ENCODE measurements at places on chromosomes 3 and 15.

GRCh38 chr3:72270072-72270681 lies 485.2 kb upstream of the PROK2 start:
- peak; percentile 72 for DNase-seq

DNA sequence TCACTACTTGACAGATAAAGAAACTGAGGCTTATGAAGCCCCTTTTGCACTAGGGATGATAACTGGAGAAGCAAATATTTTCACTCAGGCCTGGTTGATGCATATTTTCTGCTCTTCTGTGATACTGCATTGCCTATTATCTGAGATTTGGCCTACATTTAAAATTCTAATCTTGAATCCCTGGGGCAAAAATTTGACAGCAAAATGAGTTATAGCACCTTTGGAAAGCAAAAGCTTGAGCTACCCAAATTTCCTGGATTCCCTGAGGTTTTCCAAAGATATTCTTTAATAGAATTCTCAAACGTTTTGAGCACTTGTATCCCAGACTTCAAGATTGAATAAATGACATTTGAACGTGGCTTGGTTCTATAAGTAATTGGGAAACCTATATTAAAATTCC lies 86.1 kb downstream of the NAALADL2 start:
- DNase-seq: no peak

DNA sequence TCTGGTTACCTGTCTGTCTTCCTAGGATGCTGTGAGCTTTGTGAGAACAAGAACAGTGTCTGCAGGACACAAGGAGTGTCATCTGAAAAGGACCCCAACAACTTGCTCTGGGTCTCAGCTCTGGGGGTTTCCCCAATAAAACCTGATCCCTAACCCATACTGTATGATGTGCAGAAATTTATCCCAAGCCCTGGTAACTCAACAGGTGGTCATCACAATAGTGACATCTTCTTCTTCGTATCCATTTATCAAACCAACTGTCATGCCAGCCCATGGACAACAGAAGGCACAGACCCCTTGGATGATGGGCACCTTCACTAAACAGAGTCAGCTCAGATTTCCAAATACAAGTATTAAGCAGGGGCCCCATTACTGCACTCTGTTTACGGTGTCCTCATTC lies 127.5 kb downstream of the UACA start:
- no peak for DNase-seq

- DNase-seq: no peak
Measured at GRCh38 chr3:154794814-154795445, 285.2 kb upstream of the MME start.

GRCh38 chr3:63909431-63909830 lies 2.8 kb downstream of the SCAANT1 start:
- no peak for DNase-seq

DNA sequence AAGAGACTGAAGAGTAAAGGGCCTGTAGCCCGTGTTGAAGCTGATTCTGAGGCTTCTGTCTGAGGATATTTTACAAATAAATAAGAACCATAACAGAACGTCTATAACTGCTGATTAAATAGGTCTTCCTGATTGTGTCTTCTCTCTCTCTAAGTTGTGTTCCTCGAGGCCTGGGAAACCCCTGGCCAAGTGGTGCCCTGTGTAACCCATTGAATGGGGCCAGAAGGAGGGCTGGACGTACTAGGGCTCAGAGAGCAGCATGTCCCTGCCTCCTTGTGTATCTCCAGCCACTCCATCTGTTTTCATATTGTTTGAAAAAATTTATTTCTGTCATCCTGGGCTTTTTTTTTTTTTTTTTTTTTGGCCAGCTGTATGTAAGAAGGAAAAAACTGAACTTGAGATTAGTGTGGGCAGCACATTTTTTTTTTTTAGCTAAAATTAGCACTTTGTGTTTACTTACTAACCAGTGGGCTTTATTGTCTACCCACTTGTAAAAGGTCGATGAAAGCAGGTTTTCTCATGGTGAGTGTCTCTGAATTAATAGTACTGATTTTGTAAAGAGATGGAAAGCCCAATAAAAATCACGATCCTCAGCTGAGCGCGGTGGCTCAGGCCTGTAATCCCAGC lies 10.7 kb downstream of the DHX30 start:
- no peak for DNase-seq

DNA sequence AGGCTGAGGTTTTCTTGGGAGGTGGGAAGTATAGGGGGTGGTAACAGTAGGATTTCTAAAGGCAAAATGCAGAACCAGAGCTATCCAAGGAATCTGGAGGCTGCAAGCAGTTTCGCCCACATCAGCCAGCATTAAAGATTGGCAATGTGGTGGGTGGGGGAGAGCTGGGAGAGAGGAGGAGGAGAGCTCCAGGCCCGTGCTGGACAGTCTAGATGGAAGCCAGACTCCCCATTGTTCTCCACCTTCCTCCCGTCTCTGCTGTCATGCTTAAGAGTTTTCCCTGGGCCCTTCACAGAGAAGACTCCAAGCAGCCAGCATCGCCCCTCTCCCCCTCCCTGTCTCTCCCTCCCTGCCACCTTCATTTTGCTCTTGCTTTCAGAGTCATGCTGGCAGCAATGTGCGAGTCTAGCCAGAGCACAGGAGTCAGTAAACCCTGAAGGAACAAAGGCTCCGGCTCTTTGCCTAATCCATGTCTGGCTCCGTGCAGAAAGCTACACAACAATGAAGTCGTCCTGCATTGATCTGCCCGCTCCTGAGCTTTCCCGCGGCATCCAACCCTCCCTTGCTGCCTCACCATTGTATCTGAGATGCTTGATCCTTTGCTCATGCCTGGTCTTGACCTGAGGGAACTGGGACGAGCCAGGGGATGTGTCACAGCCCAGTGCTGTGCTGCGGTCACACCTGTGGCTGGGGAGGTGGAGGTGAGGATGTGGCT lies 282.9 kb downstream of the NTRK3 start:
- DNase-seq: peak; percentile 31

DNA sequence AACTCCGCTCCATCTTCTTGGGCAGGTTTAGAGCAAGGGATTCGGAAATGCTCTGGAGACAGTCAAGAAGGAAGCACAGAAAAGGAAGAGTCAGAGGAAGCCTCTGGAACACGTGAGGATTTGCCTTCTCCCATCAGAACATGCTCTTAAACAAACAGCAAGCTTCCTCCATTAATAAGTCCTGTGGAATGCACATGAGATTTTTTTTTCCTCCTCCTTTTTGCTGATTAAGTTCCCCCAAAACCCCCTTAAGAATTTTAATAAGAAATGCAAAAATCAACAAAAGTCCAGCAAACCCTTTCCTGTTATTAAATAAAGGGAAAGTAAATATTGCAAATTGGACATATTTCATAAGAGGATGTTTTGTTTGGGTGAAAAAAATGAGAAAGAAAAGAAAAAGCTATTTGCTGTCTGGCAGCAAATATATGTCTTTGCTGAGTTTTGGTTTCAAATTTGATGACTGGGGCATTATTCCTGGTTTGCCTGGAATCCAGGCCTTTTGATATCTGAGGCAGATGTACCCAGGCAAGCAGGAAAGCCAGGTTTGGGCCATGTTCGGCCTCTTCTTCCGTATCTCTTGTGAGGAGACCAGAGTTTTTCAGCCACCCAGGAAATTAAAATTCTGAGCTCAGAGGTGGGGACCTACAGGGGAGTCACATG lies 7.9 kb upstream of the TSEN2 start:
- peak; percentile 92 for DNase-seq

DNA sequence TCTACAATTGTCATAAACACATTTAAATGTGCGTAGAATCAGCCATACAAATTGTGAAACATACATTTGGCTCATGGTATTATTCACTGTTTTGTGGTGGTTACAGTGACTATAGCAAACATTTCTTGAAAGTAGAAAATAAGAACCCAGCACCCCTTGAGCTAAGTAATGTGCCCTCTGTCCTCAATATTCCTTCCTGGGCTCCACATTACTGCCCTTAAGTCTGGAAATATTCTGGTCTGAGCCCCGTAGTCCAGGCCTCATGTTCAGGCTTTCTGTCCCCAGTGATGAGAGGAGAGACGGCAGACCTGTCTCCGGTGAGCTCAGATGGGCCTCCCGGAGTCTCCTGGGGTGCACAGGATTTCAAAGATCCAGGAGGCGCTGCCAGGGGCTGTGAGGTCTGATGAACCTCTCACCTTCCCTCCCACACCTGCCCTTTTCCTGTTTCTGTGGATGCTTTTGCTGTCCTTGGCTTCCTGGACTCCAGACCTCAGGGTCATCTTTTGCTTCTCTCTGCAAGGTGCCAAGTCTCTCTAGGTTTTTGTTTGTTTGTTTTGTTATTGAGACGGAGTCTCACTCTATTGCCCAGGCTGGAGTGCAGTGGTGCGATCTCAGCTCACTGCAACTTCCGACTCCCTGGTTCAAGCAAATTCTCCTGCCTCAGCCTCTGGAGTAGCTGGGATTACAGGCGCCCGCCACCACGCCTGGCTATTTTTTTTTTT lies 8.8 kb upstream of the MUC20 start:
- DNase-seq: no peak

GRCh38 chr3:103446953-103447629 lies 1012.3 kb downstream of the ZPLD1 start:
- DNase-seq: no peak

DNA sequence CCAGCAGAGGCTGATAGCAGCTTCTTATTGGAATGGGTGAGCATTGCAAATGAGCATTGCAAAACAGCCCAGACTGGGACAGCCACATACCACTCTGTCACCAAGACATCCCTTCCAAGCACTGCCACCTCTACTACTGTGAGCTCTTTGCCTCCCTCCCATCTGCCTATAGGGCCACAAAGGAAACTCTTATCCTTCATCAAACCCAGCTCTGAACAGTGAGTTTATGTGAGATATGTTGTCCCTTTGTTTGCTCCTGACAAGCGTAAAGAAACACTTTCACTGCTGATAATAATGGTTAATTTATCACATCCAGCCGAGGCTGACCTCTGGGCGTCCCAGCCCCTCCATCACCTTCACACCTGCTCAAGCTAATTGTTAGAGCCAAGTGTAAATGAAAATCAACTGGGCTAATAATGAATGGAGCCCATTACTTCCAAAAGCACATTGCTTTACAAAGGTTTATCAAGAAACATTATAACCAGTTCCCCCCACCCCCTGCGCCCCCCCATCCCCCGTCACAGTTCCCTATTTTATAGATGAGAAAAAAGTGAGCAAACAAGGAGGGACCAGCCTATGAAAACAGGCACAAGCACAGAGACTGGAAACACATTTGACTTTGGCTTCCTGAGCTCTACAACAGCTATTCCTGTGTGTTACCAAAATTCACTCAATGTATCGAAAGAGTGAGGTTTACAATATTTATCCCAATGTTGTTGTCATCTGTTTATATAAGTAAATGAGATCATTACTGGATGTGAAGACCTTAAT lies 146.3 kb downstream of the ANXA2 start:
- DNase-seq: no peak

GRCh38 chr3:30131191-30131590 lies 475.2 kb upstream of the TGFBR2 start:
- peak; percentile 11 for DNase-seq

DNA sequence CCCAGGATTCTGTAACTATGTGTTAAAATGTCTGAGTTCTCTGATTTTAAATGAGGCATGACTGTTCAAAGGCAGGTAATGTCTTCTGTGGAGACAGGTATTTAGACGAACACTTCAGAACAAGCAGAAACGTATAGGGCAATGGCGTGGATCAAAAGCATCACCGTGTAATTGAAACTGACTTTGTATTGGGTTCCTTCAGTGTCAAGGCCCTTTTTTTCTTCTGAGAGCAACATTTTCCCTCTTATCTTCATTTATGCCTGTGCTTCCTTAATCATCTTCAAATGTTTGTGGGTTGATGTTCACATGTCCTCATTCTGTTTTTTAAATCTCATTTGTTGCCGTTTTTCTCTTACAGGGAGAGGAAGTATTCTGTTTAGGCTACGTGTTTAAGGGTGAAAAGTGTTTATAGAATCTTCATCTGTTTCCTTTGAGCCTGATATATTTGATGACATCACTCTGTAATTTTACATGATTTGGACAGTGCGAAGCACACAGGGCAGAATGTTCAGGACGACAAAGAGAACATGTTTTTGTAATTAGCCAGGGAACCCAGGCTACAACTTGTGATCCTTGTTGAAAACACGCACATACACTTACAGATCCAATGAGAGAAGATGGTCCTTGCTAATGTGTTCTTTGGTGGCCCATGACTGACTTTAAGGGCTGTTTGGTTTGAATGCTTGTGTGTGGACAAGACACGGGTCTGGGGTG lies 196.0 kb downstream of the LRTM1 start:
- no peak for DNase-seq

- no peak for DNase-seq
Measured at GRCh38 chr15:94239474-94239873, 8.1 kb downstream of the MCTP2 start.

GRCh38 chr3:97232393-97233034 lies 418.1 kb downstream of the EPHA6 start:
- peak; percentile 35 for DNase-seq

- DNase-seq: no peak
Measured at GRCh38 chr3:69201658-69202057, 79.3 kb upstream of the LMOD3 start.

DNA sequence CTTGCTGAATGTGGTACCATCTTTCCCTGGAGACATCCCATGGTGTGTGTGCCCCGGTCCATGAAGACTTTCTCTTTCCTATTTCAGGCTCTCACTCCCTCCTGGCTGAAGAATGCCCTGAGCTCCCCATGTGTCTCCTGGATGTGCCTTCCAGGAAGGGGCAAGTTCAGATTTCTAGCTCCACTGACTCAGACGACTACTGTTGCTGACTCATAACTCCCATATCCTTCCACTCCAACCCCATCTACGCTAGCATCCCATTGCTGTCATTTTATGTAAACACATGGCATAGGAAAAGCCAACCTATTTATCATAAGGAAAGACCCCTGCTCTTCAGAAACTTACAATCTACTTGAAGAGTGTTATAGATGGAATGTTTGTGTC lies 95.0 kb downstream of the ADCY5 start:
- DNase-seq: peak; percentile 66

DNA sequence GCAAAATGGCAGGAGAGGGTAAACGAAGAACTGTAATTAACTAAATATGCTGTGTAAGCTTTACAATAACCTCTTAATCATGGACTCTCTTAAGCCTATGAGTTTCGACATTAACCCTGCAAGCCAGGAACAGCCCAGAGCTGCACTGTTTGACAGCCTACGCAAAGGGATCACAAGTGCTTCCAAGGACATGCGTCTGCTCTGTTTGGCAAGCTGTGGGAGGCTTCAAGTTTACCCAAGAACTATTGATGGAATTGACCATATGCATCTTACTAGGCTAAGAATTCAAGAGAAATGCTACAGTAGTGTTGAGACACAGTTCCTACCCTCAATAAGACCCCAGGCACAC lies 66.0 kb downstream of the PDZRN3 start:
- DNase-seq: no peak

GRCh38 chr3:141051443-141052200 lies 475 bp downstream of the SPSB4 start:
- no peak for DNase-seq

- peak; percentile 96 for DNase-seq
Measured at GRCh38 chr3:81743096-81744025, 18.1 kb downstream of the GBE1 start.
